ENCODE measurements at places on chromosomes 3 and 15.

GRCh38 chr3:72086042-72086742, 301.2 kb upstream of the PROK2 start:
- ATAC-seq, result no peak

GRCh38 chr3:126983276-126983652, 349 bp downstream of the PLXNA1 start:
- ATAC-seq, result peak; percentile 31

GRCh38 chr3:297585-297984, 101.0 kb downstream of the CHL1 start:
- no peak for ATAC-seq

DNA sequence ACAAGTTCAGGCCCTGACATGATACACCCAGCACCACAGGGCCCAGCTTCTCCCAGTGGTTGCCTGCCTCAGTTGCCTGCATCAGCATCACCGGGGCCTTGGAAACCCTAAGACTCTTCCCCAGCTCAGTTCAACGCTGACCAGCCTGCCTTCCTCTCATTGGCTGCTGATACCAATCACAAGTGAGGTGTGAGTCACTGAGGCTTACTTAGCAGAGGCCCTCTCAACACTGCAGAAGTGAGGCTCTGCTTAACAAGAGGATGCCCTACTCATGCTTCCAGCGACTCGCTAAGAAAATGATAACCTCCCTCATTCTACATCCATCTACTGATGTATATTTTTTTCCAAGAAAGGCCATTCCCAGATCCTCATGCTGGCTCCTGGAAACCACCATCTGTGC, 151.9 kb downstream of the ADAMTS17 start:
- no peak for ATAC-seq

GRCh38 chr3:151201051-151201730, 1.8 kb downstream of the GPR171 start:
- ATAC-seq, result no peak

- no peak for ATAC-seq
These were observed 13.9 kb downstream of the ELL3 start for GRCh38 chr15:43762824-43763223.

DNA sequence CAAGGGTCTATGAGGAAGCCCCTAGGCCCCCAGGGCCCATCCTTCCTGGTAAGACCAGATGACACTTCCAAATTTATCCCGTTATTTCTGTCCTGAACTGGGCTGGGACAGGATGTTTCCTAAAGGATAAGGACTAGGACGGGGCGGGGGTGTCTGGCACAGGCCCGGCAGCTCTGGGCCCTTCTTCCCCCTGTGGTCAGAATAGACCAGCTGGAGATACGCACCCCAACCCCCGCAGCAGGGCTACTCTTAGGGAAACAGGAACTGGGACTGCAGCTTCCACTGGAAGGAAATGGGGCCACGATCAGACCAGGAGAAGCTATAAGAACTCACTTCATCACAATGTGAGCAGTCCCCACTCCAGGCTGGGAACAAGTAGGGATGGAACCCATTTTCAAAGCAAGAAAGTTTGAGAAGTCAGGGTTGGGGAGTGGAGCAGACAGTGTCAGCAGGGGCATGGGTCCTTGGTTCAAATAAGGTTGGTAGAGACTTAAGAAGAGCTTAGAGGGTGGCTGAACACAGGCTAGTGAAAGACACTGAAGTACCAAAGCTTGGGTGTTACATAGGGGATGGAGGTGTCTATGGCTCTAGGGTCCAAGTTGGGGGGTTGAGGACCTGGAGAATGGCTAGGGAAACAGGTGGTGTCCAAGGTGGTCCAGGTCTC, 1.1 kb downstream of the NCKIPSD start:
- no peak for ATAC-seq

DNA sequence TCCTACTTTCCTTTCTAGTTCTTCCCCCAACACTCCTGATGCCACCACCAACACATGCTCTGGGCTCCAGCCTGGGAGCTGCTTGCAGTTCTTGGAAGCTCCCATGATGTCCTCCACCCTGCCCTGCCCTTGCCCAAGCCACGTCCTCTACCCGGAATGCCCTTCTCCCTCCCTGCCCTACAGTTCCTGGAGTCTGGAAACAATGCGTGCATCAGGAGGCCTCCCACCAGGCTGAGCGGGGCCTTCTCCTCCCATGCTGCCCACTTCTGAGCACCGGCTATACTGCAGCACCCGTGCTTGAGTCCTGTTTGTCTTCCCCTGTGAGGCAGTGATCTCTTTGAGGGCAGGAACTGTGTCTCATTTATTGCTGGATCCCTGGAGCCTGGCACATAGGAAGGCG, 44.6 kb downstream of the DGKG start:
- no peak for ATAC-seq

- ATAC-seq, result no peak
These were observed 61.2 kb downstream of the PLD1 start for GRCh38 chr3:171749124-171749523.

DNA sequence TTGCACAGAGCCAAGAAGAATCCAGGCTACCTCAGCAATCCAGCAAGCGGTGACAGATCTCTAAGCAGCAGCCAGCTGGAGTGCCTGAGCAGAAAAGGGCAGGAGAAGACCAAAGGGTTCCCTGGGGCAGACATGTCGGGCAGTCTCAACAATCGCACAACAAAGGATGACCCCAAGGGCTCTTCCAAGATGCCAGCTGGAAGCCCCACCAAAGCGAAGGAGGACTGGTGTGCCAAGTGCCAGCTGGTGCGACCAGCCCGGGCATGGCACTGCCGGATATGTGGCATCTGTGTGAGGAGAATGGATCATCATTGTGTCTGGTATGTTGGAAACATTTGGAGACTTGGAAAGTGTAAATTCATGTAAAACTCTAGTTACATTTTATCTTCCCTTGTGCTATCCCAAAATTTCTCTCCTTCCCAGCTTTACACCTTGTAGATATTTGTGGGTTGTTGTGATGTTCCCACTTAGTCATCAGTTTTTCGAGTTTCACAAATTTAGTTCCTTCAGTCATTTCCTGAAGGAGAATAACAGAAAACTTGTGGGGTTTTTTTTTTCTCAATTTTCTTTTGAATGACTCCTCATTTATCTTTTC, 6.4 kb downstream of the ZDHHC23 start:
- no peak for ATAC-seq

DNA sequence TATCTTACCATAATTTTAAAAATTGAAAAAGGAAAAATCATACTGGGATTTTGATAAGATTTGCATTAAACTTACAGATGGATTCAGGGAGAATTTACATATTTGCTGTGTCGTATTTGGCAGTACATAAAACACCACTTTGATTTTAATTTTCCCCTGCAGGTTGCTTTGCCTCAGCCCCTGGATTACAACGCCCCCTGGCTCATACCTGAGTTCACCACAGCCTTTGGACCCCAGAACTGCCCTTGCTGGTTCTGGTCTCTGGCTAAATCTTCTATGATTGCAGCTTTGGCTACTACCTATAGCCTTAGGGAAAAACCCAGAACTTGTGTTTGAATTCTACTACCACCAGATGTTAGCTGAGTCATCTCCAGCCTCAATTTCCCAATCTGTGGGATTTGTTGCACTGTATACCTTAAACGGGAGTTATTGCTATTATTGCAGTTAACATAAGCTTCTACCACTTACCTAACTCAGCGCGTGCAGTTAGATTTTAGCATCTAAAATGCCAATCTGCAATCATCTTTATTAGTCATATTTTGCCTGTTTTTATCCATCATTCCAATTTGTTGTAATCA, 315.7 kb upstream of the GADL1 start:
- no peak for ATAC-seq

- no peak for ATAC-seq
These were observed 175.6 kb upstream of the RASGRP1 start for GRCh38 chr15:38740206-38740605.
